ENCODE measurements at places on chromosomes 2 and 18.

- no peak for DNase-seq
Observed at GRCh38 chr2:17717666-17718065, 35.9 kb downstream of the SMC6 start.

- DNase-seq = no peak
Observed at GRCh38 chr2:9565436-9566153, 10.0 kb upstream of the ADAM17 start.

DNA sequence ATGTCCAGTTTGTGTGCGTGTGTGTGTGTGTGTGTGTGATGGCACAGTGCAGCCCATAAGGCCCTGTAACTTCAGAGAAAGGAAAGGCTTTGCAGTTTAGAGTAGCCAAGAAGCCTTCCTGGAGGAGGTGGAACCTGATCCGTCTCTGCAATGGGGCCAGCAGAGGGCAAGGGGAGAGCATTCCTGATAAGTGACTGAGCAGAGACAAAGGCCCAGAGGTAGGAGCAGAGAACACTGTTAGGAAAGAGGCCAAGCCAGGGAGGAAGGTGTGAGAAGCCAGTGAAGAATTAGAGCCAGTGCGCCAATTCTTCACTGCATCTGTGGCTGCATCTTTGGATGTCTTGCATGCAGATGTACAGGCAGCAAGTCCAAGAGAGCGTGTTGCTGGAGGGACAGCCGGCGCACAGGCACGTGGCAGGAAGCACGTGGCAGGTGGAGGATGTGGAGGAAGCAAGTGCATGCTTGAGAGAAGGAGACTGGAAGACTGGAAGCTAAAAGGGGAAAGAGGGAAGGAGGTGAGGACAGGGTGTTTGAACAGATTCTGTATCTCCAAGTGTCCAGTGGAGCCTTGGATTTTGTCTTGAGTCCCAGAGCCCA, 196.3 kb downstream of the CTIF start:
- DNase-seq = no peak

DNA sequence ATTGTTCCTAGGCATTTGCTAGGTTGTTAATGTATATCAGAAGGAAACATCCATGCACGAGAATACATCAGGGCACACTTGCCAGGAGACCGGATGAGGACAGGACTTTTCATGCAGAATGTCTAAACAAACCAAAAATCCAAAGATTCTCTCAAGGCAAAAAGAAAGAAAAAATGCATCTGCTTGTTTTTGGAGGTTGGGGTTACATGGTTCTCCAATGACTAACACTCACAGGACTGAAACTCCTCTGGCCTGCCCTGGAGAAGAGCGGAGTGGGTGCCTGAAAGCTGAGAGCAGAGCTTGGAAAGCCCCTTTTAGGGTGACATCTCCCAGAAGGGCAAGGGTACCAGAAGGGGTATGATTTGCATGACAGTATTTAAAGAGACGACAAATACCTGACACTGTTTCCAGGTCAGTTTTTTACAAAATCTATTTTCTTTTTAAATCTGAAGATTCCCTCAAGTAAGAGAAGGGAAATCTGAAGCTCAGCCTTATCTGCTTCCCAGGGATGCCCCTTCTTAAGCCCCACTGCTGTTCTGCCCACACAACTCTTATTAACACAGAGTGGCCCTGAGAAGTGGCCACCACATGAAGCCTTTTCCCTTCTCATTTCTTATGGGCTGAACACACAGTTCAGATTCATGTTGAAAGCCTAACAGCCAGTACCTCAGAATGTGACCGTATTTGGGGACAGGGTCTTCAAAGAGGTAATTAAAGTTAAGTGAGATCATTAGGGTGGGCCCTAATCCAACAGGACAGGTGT, 216.4 kb downstream of the STK39 start:
- no peak for DNase-seq

All from bone marrow (tissue), 2 donors.